ENCODE measurements at places on chromosomes 13 and 19.

- peak; percentile 29 for DNase-seq
Measured at GRCh38 chr19:51327066-51328001, 14.6 kb downstream of the VSIG10L start.

- DNase-seq, result no peak
Measured at GRCh38 chr19:35116072-35116801, 614 bp downstream of the FXYD3 start.

DNA sequence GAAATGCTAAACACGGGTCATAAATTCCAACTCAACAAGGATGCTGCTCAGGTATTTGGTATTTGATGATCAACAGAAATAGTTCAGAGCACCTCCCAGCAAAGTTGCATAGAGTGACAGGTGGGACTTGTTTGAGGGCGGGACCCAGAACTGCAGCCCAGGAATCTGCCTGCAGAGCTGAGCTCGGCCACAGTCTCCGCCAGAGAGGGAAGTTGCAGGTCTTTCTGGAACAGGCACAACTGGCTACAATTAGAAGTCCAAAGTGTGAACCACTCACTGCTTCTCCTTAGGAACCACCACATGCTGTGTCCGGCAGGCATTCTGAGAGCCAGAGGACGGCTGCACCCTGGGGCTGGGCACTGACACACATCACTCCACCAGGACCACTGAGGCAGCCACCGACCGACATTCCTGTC lies 1.1 kb downstream of the SLC15A1 start:
- peak; percentile 15 for DNase-seq

DNA sequence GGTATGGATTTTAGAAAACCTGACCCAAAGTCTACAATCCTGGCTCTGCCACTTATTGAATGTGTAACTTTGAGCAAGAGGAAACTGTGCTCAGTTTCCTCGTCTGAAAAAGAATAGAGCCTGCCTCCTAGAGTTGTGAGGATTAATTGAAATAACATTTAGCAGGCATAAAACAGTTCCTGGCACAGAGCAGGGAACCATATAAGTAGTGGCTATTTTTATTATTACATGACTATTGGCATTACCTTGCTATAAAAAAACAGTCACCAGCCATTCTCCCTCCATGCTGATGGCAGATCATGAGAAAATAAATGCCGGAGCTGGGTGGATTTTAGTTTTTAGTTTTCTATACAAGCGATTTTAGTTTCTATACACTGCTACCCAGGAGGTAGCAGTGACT lies 5.8 kb downstream of the DOCK9 start:
- DNase-seq, result no peak

- no peak for DNase-seq
Measured at GRCh38 chr13:106329941-106330340, 205.5 kb downstream of the EFNB2 start.
